ENCODE measurements at places on chromosomes 3 and 15. TPM values are rescaled to one million over a fixed set of nuclear protein-coding genes. Genes with fewer than 3 reads are reported as not detected.

The SLC6A1 gene
- not detected for polyA plus RNA-seq

The IREB2 gene
- polyA plus RNA-seq = 14.7 TPM

The PIERCE2 gene
- 0.23 TPM for polyA plus RNA-seq

The GOLGA8H gene
- polyA plus RNA-seq = 0.85 TPM

The POPDC2 gene
- polyA plus RNA-seq = 9.5 TPM

The ROBO2 gene
- not detected for polyA plus RNA-seq

The SUSD5 gene
- 0.12 TPM for polyA plus RNA-seq

The SLC12A1 gene
- polyA plus RNA-seq = not detected

DNA sequence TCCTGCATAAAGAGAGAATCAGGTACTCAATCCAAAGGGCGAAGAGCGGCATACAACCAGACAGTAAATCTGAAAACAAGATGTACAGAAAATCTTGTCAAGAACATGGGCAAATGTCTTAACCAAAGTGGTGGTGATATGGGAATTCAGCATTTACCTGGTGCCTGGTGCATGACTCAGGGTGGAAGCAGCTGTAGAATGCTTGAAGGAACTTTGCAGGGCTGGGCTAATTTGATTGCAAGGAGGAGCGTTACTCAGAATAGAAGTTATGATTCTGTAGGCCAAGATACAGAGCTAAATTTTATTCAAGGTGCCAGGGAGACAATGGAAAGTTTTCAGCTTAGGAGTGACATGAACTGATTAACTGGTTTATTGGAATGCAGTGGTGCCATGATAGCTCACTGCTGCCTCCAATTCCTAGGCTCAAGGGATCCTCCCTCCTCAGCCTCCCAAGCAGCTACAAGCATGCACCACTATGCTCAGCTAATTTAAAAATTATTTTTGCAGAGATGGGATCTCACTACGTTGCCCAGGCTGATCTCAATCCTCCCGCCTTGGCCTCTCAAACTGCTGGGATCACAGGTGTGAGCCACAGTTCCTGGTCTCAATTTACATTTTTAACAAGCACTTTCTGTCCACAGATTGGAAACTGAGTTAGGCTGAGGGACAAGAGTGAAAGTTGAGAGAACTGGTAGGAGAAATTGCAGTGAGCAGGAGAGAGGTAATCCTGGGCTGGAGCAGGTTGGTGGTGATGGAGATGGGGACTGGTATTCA lies 91.5 kb upstream of the TBC1D5 start:
- no peak for DNase-seq

DNA sequence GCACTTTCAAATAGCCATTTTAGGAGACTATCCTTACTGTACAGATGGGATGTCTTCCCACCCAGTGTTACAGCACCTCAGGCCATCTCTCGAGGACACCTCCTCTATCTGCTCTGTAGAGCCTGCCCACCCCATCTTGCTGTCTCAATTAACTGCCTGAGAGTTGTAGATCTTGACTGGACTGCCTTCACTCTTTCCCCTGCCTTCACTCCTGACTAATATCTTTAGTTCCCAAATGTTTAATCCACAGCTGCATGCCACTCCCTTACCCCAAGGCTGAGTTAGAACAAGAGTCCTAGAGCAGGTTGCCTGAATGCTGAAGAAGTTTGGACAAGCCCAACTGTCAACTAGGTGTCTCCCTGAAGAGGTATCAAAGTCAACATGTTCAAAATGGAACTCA lies 1.3 kb upstream of the PP2D1 start:
- DNase-seq = no peak

DNA sequence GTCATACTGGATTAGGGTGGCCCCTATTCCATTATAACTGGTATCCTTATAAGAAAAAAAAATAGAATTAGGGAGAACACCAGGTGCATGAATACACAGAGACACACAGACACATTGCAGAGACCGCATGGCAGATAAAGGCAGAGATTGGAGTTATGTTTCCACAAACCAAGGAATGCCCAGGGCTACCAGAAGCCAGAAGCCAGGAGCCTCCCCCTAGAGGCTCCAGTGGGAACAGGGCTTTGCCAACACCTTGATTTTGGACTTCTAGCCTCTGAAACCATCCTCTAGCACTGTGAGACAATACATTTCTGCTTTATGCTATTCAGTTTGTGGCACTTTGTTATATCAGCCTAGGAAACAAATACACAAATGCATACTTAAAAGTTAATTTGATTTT lies 10.4 kb downstream of the GOLM2 start:
- DNase-seq = no peak

GRCh38 chr3:126142652-126143051 lies 37.7 kb downstream of the ALDH1L1 start:
- no peak for DNase-seq

- no peak for DNase-seq
Observed at GRCh38 chr3:115876876-115877614, 253.7 kb downstream of the GAP43 start.

DNA sequence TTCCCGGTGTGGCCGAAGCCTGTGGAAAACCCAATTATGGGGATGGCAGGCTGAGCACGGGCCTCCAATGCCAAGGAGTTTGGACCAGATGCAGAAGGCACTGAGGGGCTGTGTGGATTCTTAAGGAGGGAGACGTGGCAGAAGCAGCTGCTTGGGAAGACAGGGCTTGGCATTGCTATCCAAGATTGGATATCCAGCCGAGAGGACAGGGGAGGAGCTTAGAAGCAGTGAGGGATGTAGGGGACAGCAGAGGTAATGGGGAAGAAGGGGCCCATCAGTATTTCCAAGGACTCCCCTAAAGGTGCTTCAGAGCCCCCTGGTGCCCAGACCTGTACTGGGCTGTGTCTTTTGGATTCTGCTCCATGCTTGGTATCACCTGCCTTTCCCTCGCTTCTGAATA lies 112.8 kb upstream of the TLE3 start:
- no peak for DNase-seq

DNA sequence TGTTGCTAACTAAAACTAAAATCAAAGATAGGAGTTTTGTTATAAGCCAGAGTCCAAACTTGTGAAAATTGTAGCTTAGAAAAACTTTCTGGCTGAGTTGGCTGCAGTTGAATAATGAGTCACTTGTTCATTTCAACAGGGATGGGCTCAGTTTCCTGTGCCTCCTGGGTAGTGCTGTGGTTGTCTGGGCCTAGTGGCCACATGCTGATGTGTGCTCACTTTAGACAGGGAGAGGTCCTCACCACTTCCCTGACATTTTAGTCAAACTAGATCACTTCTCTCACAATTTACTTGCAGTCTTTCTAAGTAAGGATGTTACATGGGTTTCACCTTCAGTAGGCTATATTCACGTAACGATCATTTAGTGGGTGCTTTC lies 6.3 kb upstream of the UBE2Q2 start:
- DNase-seq = no peak

DNA sequence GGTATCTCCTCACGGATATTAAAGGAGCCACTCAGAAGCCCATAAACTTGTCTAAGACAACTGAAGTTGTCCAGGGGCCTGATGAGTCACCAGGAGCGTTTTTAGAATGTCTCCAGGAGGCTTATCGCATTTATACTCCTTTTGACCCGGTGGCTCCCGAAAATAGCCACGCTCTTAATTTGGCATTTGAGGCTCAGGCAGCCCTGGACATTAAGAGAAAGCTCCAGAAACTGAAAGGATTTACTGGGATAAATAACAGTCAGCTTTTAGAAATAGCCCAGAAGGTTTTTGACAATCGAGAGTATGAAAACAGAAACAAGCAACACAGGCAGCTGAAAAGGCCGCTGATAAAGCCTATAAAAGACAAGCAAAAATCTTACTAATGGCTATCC lies 4.1 kb downstream of the DET1 start:
- DNase-seq = no peak

DNA sequence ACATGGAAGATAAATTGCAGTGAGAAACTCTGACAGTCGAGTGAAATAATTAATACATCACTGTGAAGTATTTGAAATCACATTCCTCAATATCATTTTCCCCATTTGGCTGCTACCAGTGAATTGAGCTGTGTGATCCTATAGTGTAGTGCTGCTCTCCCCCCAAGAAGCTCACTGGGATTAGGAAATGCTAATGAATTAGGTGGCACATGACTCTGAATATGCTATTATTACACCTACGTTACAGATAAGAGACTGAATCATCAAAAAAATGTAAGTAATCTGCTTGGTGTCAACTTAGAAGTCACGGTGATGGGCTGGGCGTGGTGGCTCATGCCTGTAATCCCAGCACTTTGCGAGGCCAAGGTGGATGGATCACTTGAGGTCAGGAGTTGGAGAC lies 34.7 kb upstream of the SYNM start:
- no peak for DNase-seq

DNA sequence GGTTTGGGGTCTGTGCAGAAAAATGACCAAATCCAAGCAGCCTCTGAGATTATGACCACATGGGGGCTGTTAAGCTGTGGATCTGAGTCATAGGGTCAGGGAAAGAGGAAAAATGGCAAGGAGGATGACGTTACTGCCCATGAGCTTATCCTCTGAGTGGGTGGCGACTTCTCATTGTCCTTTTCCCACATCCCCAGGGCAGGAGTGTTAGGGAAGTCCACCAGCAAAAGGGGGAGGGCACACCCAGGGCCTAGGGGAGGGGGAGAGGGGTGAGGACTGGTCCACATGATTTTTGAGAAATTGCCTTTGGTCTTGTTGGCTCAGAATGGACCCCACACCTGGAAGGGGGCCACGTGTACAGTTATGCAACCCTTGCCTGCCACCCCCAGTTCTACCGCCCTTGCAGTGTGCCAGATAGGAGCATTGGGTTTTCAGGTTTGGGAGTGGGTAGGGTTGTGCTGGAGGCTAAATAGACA lies 2.6 kb downstream of the CD276 start:
- no peak for DNase-seq

GRCh38 chr3:133439563-133439962 lies 39.7 kb downstream of the BFSP2 start:
- no peak for DNase-seq

GRCh38 chr3:186742618-186743380 lies 25.6 kb downstream of the KNG1 start:
- no peak for DNase-seq

Data from B cell (primary cell).